Fibroblast of the aortic adventitia (primary cell): ENCODE measurements at places on chromosomes 16 and 17.

- peak; percentile 48 for DNase-seq
Measured at GRCh38 chr16:3774156-3774767, 56.9 kb upstream of the TRAP1 start.

DNA sequence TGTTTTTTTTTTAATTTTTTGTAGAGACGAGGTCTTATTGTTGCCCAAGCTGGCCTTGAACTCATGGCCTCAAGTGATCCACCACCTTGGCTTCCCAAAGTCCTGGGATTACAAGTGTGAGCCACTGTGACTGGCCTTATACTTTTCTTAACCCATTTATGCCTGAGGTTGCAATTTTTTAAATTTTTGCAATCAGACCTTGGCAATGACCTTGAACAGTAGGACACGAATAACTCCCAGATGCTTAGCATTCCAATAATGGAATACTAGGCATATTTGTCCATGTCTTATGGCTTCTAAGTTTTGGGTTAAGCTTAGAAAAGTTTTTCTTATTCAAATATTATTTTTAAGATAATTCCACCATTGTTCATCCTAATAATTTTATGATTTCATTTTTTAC, 28.3 kb upstream of the TMEM97 start:
- DNase-seq = no peak

DNA sequence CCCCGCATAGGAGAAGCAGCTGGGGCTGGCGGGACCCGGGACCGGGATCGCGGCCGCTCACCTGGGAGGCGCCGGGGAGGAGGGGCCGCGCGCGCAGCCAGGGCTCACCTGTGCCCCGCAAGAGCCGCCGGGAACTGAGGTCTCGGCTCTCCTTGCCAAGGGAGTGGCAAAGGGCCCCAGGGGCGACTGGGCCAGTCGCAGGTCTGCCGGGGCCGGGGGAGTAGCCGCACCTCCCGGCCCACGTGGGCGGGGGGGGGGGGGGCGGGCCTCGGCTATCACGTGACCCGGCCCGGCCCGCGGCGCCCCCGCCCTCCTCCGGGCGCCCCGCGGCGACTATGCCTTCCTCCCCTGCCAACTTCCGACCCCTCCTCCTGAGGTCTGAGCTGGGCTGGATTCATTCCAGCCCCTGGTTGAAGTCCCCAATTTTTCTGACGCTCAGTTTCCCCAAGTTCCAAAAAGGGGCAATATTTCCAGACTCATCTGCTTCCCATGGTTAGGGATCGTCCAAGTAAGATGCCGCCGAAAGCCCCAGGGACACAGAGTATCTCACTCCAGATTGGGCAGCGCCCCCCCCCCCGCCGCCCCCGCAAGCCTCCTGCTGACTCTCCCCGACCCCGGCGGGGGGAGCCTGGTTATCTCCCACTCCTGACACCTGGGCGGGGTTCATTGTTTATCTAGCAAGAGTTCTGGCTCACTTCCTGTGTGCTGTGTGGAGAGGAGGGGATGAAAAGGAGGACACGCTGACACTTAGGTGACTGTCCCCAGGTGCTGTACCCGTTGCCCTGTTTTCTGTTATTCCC, at the start of gene TMC6:
Gene TMC6 (minus strand): TSS at position 205 of the 800 bp plus-strand sequence. CDS start 1,923 bp downstream, outside the sequence.
- DNase-seq = no peak

GRCh38 chr16:66619534-66620428, 15.3 kb downstream of the CMTM3 start:
- DNase-seq = peak; percentile 20

- no peak for DNase-seq
Measured at GRCh38 chr16:59330019-59330670, 596.0 kb upstream of the GOT2 start.

GRCh38 chr17:49401971-49402611, 12.6 kb downstream of the PHB1 start:
- no peak for DNase-seq

- DNase-seq = peak; percentile 92
Measured at GRCh38 chr17:28644787-28645575, at the start of gene BLTP2. Gene BLTP2 (minus strand): TSS chr17:28645158. CDS start chr17:28645056, 102 bp downstream.

- DNase-seq = no peak
Measured at GRCh38 chr17:27849474-27850185, 43.5 kb downstream of the LYRM9 start.

DNA sequence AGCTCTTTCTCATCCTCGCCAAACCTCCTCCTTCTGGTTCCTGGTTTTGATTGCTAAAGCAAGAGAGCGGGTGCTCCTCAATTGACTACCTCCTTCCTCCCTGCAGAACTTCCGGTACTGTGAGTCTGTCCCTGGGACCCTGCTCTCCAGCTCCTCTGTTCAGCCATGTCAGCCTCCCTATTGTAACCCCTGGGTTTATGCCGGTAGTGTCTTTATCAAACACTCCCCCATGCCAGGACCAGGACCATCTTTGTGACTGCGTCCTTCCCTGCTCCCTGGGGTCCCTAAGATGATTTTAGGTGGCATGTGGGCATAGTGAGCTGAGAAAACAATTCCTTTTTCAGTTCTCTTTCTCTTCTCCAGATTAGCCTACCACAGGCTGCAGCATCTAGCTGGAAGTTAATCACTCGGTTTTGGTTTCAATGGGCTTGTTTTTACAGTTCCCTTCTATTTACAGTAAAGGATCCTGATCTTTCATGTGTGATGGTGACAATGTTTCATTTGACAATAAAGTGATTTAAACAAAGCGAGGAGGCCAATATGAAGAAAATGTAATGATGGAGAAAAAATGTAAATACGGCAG, 27.7 kb upstream of the IL21R start:
- DNase-seq = no peak

GRCh38 chr16:72857834-72858664, 189.9 kb downstream of the ZFHX3 start:
- DNase-seq = no peak

- no peak for DNase-seq
Measured at GRCh38 chr17:55416470-55417052, 5.1 kb downstream of the MMD start.

GRCh38 chr17:69625474-69625873, 211.0 kb downstream of the MAP2K6 start:
- no peak for DNase-seq

GRCh38 chr17:8481089-8481488, 45.4 kb downstream of the NDEL1 start:
- no peak for DNase-seq

- DNase-seq = no peak
Measured at GRCh38 chr17:59330053-59330942, 1.2 kb upstream of the YPEL2 start.

- DNase-seq = no peak
Measured at GRCh38 chr17:78706271-78706915, 75.7 kb downstream of the CYTH1 start.

DNA sequence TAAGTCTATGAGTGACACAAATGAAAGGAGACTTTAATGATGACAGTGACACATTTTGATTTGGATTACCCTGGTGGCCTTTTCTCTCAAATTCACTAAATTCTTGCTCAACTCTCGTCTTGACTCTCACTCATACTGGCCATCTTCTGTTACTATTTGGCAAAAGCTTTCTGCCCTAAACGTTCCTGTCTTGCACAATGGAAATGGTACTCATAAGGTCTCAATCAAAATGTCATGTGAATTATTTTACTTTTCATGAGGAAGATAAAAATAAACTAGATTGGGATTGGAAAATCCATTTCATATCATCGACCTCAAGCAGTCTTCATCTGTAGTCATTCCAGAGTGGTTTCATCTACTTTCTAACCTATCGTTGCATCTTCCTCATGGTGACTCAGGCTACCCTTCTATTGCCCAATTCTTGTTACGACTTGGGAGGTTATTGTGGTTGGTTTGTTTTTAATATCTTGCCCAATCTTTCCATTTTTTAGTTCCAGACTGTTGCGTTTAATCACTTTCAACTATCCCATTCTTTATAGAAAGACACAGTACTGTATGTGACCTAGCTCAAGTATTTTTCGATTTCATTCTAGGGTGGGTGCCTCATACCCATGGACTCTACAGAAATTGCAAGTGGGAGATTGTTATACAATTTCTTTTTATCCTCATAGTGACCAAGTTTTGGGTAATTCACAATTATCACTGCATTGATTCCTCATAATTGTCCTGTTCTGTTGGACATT, 317.2 kb upstream of the KCNJ16 start:
- DNase-seq = peak; percentile 94

DNA sequence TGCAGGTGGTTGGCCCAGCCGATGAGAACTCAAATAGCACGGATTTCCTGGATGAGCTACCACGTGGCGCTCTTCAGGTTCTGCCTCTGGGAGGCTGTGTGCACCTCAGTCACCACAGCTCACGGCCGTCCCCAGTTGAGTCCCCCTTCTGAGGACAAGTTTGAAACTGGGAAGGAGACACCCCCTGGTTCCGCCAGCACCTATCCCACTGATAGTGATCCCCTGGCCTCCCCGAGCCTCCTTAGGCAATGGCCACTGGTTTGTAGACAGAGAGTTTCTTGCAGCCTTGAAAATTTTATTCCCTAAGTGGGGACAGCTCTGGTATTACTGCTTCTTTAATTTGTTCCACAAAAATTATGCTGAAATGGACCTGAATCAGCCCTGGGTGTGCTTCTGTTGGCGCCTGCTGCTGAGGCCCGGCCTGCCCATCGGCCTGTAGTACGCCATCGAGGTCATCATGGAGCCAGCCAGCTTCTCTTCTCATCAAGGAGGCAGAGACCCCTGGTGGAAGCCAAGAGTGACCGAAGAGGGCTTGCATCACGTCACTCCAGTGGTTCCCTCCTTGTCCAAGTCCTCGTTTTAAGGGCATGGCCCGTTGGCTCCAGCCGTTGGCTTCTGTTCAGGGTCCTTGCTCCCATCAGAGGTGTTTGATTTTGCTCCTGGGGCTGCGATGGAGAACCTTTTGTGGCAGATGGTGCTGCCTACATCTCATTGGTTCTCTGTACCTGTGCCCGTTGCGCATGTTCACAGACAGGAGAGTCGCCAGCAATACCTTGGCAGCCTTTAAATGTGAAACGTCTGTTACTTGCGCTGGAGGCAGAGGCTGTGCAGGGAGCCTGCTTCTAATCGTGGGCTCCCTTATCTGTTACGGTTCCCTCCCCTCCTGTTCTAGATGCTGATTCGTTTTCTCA, 9.3 kb downstream of the SMCR8 start:
- DNase-seq = no peak

DNA sequence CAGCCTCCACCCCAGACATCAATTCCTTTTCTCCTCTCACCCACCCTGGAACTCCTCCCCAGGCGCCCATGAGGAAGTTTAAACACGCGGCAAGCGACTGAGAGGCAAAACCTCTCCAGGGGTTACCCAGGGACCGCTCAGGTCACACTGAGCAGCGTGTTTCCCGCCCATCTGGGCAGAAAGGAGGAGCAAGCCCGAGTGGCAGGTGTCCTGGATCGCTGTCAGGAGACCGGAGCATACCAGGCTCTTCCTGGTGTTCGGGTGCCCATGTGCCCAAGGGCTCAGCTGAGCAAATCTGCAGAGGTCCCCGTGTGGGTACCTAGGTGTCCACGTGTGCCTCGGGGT, 491 bp downstream of the SLC25A19 start:
- DNase-seq = no peak

- DNase-seq = no peak
Measured at GRCh38 chr16:78784771-78785170, 685.3 kb downstream of the WWOX start.

DNA sequence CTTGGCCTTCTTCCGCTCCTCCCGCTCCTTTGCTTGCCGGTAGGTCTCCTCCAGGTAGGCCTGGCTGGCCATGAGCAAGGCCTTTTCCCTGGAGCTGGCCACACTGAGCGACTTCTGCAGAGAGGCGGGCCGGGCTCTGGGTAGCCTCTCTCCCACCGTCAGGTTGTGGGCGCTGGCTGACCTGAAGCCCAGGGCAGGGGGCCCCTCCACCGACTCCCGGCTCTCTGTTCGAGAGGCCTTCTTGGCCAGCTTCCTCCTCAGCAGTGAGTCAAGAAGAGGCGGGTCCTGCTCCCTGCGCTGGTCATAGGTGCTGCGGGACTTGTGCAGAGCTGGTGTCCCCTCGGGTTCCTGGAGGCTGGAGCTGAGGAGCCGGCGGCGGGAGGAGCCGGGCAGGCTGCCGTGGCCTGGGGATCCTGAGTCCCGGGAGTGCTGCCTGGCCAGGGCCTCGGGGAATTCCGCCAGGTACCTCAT, 12.8 kb downstream of the GPR179 start:
- no peak for DNase-seq

GRCh38 chr16:51532551-51532950, 381.5 kb upstream of the SALL1 start:
- no peak for DNase-seq

GRCh38 chr17:59601130-59601529, 18.6 kb upstream of the CLTC start:
- no peak for DNase-seq

DNA sequence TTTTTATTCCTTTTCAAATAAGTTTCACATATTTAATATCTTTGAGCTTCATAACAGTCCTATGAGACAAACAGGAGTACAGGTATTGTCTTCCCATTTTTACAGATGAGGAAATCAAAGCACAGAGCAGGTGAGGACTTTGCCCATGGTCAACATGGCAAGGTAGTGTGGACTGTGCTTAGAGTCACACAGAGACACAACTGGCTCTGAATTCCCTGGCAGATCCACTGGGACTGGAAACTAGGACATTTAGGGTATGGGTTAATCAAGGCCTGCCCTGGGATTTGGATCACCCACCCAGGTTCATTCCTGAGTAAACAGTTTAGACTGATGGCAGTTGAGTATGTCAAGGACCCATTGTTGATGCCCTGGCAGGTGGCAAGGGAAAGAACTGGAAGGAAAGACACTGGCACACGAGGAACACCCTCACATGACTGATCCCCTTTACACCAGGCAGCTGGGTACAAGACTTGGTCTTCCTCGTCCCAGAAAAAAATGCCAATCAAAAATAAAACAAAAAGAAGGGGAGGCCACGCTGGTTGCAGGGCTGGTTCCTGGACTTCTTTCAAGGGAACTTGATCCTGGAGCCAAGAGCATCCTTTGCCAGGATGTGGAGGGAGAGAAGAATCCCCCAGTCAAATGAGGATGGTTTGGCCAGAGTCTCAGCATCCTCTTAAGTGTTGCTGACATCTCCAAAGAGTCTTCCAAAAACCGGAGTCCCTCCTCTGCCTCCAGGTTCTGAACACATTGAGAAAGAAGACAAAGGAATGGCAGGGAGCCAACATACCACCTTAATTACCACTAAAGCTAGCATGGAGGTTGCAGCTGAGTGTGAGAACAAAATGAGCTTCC, 34.9 kb downstream of the CHD9 start:
- peak; percentile 75 for DNase-seq

GRCh38 chr16:80462917-80463316, 77.9 kb upstream of the DYNLRB2 start:
- DNase-seq = no peak

DNA sequence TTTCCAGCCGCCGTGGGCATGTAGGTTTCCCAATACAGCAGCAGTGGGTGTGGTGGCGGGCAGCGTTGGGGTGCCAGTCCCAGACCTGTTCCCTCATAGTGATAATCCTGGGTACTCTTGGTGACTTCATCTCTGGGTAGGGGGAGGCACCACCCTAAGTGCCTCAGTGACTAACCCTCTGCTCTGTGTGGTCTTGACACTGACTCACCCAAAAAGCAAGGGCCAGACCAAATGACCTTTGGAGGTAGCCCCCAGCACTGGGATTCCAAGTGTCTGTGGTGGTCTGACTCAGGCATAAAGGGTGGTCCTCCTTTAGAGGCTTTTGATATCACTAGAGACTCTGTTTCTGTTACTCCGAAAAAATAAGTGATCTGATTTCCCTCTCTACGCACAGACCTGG, 908 bp downstream of the CALB2 start:
- DNase-seq = no peak
